Putamen (tissue), 1 donor: ENCODE measurements at places on chromosomes 2 and 18.

DNA sequence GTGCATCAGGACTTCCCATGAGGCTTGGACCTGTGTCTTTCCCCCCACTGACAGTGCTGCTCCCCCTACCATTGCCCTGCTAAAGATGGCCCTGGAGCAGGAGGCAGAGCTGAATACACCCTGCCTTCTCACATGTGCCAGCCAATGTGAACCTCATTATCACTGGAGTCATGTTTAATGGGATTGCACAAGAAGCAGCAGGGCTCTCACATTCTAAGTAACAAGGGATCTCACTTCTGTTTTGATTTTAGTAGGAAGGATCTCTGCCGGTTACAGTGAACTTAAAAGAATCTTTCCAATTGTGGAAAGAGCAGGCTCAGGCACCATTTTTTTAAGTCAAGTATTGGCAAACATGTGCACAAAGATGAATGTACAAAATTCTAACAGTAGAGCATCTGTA is 322.1 kb upstream of the MEX3C start:
- no peak for DNase-seq

- DNase-seq, result no peak
These were observed 274.0 kb upstream of the SPRED2 start for GRCh38 chr2:65706411-65706810.

DNA sequence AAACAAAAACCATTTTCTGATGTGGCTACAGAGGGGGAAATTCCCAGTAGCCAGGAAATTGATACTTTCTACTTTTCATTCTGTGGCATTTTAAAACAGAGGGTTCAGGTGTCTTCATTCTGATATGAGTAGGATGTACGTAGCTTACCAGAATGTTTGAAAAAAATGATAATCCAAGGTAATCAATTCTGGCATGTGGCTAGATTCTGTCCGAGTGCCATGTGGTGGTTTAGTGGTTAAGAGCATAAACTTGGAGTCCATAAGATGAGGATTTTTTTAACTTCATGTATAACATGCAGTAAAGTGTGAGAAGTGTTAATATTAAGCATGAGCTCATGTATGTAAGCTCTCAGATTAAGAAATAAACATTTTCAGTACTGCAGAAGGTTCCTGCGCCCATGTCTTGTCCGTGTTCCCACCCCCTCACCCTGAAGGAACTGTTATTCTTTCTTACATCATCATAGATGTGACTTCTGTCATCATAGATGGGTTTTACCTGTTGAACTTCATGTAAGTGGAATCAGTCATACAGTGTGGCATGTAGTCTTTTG is 4.5 kb downstream of the B3GNT2 start:
- DNase-seq, result no peak

- DNase-seq, result no peak
These were observed 40.5 kb upstream of the POLE4 start for GRCh38 chr2:74917702-74918619.

GRCh38 chr2:176575237-176575744 is 306.0 kb downstream of the MTX2 start:
- DNase-seq, result no peak

- DNase-seq, result no peak
These were observed 373.9 kb downstream of the PTPRM start for GRCh38 chr18:7940971-7941370.

DNA sequence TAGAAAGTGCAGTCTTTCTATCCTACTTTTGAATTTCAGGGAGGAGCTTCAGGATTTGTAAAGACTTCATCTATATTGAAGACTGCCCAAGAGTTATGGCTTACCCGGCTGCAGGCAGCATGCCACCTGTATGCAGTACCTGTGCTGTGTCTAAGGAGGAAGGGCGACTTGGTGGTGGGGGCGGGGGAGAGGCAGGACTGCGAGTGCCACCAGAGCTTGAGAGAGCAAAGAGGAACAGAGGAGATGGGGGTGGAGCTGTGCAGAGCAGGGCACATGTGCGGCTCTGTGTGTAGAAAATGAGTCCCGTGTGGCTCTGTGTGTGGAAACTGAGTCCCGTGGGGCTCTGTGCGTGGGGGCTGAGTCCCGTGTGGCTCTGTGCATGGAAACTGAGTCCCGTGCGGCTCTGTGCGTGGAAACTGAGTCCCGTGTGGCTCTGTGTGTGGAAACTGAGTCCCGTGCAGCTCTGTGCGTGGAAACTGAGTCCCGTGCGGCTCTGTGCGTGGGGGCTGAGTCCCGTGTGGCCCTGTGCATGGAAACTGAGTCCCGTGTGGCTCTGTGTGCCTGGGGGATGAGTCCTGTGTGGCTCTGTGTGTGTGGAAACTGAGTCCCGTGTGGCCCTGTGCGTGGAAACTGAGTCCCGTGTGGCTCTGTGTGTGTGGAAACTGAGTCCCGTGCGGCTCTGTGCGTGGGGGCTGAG is 43.2 kb downstream of the LDLRAD4 start:
- DNase-seq, result no peak

GRCh38 chr18:80159713-80160636 is 50.9 kb downstream of the ADNP2 start:
- no peak for DNase-seq

GRCh38 chr2:136956050-136956449 is 190.7 kb downstream of the THSD7B start:
- no peak for DNase-seq

DNA sequence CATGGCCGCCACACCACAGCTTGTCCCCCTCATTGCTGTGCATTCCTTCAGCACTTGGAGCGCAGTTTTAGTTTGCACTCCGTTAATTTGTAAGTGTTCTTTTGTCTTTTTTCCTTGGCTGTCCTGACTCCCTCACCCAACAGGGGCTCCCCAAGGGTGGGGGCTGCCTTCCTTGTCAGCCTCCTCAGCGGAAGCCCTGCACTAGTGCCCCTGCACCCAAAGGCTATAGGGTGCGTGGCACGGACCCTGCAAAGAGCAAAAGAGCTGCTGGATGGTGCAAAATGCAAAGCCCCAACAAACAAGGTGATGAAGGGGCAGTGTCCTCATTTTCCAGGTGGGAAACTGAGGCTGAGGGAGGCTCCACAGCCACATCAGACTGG is 46.8 kb downstream of the EMX1 start:
- no peak for DNase-seq

- no peak for DNase-seq
These were observed 15.7 kb downstream of the ZEB2 start for GRCh38 chr2:144504218-144504641.

DNA sequence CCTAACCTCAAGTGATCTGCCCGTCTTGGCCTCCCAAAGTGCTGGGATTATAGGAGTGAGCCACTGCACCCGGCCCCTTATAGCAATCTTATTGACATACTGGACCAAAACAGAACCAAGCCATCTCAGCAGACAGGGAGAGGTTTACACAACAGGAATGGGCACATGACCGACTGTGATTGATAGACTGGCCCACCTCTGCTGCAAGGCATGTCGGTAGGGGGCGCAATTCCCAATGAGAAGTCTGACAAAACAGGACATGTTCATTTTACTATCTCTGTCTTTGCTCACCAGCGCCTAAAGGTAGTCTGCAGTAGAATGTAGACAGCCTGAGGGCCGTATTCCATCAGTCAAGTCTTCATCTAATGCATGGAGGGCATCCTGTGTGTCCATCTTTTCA is 2.0 kb downstream of the LYPD6B start:
- no peak for DNase-seq

- no peak for DNase-seq
These were observed 238.6 kb downstream of the TWIST2 start for GRCh38 chr2:239086325-239087020.

- DNase-seq, result no peak
These were observed 32.3 kb upstream of the ASNSD1 start for GRCh38 chr2:189628817-189629530.

GRCh38 chr2:1482253-1482675 is 69.0 kb downstream of the TPO start:
- DNase-seq, result no peak

- no peak for DNase-seq
These were observed 3.8 kb downstream of the ZFAND2B start for GRCh38 chr2:219210196-219210885.

DNA sequence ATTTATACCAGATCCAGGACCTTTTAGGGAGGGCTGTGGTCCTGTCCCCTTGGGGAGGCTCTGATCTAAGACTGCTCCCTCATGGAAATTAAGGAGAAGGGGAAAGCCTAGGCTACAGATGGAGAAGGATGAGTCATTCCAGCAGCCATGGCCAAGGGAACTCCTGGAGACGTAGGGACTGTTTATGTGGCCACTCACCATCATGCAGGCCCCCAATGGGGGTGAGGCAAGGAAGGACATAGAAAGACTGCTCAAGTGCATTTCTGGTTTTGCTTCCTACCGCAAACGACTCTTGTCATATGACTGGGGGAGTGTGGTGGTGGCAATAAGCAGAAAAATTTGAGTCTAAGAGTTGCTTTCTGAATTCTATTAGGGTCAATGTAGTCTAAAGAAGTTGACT is 54.0 kb upstream of the CYP1B1 start:
- DNase-seq, result no peak
